Left lobe of liver (tissue), 2 donors: ENCODE measurements at places on chromosomes 1 and 21.

- DNase-seq, result no peak
These were observed 27.7 kb downstream of the STYXL2 start for GRCh38 chr1:167121375-167122120.

GRCh38 chr1:147171399-147172167 is 687 bp downstream of the PRKAB2 start:
- no peak for DNase-seq

GRCh38 chr1:171141688-171142415 is 43.2 kb upstream of the FMO2 start:
- peak; percentile 68 for DNase-seq

DNA sequence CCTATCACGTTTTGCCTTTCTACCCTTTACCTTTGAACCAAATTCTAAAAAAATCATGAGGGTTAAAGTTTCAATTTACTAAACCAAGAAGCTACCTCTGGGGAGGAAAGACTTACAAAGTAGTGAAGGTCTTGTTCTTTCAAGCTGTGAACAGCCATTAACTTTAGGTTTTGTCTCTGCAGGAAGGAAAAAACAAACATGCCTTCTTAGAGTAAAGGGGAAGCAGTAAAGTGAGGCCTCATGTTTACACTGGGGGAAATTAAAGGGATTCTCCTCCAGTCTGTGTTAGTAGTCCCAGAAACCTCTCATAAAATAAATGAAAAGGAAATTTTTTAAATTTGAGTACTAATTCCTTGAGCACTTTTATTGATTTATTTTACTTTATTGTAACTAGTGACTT is 780.2 kb upstream of the ADGRL2 start:
- no peak for DNase-seq

- no peak for DNase-seq
These were observed 7.9 kb downstream of the LEFTY2 start for GRCh38 chr1:225933072-225933471.

DNA sequence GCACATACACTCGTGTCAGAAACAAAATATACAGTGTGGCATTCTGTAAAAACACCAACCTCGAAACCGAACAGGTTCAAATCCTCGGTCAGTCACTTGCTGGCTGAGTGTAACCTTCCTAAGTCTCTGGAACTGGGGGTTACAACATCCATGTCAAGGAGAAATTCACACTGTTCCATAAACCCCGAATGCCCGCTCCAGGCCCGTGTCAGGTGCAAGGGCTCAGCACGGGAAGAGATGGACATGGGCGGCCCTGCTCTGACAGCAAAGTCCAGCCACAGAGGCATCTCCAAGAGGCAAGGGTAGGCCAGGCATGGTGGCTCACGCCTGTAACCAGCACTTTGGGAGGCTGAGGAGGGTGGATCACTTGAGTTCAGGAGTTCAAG is 79.5 kb downstream of the SLC66A1 start:
- DNase-seq, result no peak

DNA sequence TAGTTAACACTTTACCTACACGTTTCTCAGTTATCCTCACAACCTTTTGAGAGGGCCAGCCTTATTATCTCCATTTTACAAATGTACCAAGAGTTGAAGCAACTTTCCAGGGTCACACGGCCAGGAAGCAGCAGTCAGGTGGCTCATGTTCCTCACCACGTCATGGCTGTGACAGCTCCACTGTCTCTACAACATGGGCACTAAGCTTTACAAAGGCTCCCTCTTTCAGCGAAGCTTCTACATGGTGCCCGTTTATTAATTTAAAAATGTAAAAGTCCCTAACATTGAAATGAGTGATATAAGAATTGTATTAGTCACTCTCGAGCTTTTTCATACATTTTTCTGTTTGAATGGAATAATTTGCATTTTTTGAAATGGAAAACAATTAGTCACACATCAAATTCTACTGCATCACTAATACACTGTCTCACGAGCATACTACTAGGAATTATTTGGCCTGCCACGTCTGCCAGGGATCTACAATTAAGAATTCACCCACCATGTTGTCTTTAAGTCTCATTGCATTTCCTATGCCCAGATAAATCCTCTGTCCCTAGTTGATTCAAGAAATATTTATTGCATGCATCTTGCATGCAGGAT is 28.4 kb upstream of the LIN9 start:
- no peak for DNase-seq

GRCh38 chr1:75475696-75476095 is 135.2 kb downstream of the SLC44A5 start:
- DNase-seq, result no peak

DNA sequence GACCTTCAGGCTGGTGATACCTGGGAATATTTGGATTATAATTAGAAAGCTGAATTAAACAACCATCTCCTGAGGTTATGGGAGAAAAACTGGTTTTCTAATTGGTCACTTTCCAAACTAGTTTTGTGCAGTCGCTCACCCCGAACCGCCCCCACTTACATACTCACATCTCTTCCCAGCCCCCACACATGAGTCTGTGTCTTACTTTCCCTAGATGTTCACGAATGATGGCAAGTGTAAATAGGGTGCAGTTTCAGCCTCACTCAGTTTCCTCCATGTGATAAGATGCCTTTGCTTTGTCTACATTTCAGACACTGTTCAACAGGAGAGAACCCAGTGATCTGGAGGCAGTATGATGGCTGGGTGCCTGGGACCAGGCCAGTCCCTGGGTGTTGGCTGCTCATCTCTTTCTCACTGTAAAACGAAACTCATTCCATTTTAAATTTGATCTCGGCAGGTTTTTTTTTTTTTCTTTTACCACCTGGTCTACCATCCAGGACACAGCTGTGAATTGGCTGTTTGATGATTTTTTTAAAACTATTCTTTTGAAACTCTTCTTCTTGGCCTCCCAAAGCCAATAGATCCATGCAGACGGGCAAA is 164.3 kb upstream of the RAB4A start:
- DNase-seq, result peak; percentile 48

GRCh38 chr1:98735756-98736155 is 74.2 kb downstream of the SNX7 start:
- DNase-seq, result no peak

- no peak for DNase-seq
These were observed 72.6 kb downstream of the PGM1 start for GRCh38 chr1:63665824-63666223.

GRCh38 chr1:241356187-241356518 is 852 bp downstream of the RGS7 start:
- DNase-seq, result no peak

GRCh38 chr1:53562981-53563379 is 103.8 kb downstream of the DMRTB1 start:
- no peak for DNase-seq

DNA sequence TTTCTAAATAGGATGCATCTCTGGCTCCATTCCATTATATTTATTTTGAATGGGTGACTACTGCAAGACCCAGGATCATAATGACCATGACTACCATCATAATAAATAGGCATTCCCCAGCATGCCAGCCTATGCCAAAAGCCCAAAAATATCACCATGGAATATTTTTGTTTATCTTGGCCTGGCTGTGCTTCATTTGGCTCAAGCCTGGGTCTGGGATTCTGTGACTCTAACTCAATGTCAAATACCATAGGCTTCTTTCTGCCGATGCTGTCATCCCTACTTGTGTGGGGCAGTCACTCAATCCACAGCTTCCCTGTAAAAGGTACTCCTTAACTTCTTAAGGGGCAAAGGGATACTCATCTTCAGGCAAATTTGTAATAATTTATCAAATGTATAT is 66.6 kb downstream of the DIRAS3 start:
- DNase-seq, result no peak

DNA sequence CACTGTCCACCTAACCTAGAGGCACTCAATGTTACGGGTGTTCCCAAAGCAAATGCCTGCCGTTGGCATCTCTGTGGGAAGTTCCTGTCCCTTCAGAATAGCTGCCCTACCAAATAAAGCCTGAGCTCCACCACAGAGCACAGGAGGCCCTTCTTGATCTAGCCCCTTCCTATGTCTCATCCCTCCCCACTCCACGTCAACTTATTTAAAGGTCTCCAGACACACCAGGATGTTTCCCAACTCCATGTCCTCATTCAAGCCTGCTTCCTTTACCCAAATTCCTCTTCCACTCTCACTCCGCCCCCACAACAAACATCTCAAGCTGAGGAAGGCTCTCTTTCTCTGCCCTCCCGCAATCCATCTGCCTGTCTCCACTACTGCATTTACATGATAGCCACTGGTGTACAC is 87.7 kb downstream of the TGFBR3 start:
- DNase-seq, result no peak

GRCh38 chr1:101081496-101082488 is 56.2 kb upstream of the DPH5 start:
- no peak for DNase-seq

DNA sequence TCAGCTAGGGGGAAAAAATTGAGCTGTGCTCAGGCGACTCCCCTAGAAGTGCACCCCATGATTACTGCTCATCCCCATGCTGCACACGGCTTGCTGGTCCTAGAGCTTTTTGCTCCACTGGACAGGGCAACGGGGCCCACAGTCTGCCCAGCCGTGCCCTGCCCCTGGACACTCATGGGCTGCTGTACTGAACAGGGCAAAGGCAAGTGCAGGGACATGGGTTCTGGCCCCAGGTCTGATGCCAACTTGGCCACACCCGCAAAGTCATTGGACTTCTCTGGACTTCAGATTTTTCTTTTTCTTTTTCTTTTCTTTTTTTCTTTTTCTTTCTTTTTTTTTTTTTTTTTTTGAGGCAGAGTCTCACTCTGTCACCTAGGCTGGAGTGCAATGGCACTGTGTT is 42.9 kb upstream of the TARBP1 start:
- no peak for DNase-seq

GRCh38 chr1:29162025-29162424 is 19.7 kb downstream of the SRSF4 start:
- DNase-seq, result no peak

DNA sequence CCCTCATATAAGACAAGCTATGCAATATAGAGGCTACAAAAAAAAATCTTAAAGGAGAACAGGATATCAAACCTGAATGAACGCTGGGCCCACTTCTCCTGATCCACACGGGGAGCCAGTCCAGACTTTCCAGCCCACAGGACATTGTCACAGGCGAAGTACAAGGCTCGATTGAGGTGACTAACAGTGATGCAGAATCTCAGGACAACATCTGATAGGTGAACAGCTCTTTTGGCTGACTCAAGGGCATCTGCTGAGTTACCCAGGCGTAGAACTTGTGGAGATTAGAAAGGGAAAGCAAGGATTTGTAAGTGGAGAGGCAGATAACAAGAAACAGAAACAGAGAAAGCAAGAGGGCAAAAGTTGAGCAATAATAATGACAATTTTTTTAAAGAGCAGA is 1.8 kb downstream of the PEX11B start:
- DNase-seq, result no peak

DNA sequence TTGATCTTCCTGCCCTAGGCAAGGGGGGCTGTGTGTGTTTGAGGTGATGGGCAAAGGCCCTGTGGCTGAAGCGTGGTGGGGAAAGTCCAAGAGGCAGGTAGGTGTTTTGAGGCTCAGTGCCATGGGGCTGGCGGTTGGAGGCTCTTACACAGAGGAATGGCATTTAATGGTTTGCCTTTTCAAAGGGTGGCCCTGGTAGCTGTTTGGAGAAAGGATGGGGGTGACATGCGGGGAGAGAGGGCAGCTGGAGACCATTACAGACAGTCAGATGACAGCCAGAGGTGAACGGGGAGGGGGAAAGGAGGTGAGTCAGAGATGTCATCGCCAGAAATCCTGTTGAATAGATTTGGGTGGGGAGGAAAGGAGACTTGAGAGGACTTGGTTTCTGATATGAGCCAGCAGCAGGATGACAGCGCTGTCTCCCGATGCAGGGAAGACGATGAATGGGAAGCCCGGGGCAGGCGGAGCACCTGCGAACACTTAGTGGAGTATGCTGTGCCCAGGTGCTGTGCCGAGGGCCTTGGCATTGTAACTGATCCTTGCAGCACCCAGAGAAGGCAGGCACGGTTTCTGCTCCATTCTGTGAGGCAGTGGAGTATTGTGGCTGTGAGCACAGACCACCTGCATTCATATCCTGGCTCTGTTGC is 56.3 kb downstream of the MAN1C1 start:
- DNase-seq, result no peak

GRCh38 chr1:215665215-215665614 is 98.1 kb downstream of the KCTD3 start:
- DNase-seq, result no peak

GRCh38 chr21:33279330-33279820 is 13.2 kb downstream of the IL10RB start:
- no peak for DNase-seq

- no peak for DNase-seq
These were observed 14.1 kb downstream of the ZNF697 start for GRCh38 chr1:119634016-119634415.

DNA sequence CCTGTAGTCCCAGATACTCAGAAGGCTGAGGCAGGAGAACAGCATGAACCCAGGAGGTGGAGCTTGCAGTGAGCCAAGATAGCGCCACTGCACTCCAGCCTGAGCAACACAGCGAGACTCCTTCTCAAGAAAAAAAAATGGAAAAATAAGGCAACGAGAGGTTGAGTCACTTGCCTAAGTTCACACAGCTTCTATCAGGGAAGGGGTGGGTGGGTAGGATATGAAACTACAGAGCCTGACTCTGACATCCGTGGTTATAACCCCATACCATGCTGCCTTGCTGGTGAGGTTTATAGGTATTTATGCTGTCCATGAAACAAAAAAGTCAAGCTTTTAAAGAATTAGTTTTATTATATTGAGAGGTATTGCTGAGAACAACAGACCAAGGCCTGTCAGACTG is 61.5 kb upstream of the RAB4A start:
- DNase-seq, result no peak

DNA sequence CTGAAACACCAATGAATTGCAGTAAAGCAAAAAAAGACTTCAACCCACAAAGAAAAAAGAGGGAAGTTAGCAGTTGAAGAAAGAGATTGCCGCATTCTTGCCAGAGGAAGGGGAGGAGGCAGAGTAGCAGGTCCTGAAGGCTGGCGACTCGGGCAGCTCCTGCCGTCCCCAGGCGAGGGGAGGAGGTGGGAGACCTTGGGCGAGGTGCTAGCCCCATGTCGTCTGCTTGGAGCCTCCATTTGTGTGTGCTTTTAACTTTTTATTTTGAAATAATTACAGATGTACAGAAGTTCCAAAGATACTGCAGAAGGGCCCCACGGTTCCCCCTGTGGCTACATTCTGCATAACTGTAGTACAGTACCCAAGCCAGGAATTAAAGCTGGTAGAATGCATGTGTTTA is 6.7 kb downstream of the TRPM2 start:
- no peak for DNase-seq

DNA sequence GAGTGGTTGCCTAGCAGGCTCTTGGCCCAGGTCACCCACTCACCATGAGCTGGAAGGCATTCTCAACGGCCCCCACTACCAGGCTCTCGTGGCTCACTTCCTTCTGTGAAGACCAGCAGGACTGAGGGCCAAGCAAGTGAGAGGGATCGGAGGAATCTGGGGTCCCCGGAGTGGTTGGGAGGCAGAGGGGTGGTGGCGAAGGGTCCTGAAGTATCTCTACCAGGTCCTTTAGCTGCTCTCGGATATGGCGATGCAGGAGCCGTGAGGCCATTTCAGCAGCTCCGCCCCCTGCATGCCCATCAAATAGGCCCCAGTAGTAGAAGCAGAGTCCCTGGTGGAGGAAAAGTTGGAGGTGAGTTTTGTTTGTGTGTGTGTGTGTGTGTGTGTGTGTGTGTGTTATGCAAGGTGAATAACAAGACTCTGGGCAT is 2.4 kb downstream of the PPM1J start:
- no peak for DNase-seq
